ENCODE measurements at places on chromosomes 16 and 17.

- DNase-seq, result no peak
These were observed 2.3 kb upstream of the PGS1 start for GRCh38 chr17:78376161-78376560.

- DNase-seq, result no peak
These were observed 10.9 kb downstream of the SEC14L5 start for GRCh38 chr16:4968879-4969483.

GRCh38 chr16:85598141-85598540 lies 15.0 kb upstream of the GSE1 start:
- no peak for DNase-seq

GRCh38 chr17:2871720-2872119 lies 75.5 kb downstream of the RAP1GAP2 start:
- no peak for DNase-seq

Data from tibial nerve (tissue), 4 donors.